ENCODE measurements at places on chromosomes 5 and 9.

DNA sequence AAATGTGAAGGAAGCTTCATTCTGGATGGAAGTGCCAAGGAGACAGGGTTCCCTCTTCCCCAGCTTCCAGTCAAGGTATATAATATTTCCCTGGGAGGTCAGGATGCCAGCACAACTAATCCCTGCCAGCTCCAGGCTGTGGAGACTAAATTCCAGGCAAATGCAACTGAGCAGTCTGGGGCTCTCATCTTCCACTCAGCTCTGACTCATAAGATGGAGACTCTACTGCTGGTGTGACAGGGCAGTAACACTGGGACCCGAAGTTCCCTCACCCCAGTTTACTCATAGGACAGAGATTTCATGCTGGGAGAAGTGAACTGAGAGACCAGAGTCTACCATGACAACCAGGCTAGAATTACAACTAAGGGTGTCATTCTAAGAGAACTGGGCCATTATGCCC, 235.4 kb downstream of the FSTL4 start:
- no peak for DNase-seq

GRCh38 chr9:92206488-92206887, 87.0 kb downstream of the IARS1 start:
- no peak for DNase-seq

GRCh38 chr5:90983148-90983547, 400.0 kb downstream of the ARRDC3 start:
- no peak for DNase-seq

GRCh38 chr9:88388886-88389605, 802 bp downstream of the SPIN1 start:
- DNase-seq: no peak

GRCh38 chr9:93830606-93831005, 124.5 kb downstream of the BARX1 start:
- no peak for DNase-seq

DNA sequence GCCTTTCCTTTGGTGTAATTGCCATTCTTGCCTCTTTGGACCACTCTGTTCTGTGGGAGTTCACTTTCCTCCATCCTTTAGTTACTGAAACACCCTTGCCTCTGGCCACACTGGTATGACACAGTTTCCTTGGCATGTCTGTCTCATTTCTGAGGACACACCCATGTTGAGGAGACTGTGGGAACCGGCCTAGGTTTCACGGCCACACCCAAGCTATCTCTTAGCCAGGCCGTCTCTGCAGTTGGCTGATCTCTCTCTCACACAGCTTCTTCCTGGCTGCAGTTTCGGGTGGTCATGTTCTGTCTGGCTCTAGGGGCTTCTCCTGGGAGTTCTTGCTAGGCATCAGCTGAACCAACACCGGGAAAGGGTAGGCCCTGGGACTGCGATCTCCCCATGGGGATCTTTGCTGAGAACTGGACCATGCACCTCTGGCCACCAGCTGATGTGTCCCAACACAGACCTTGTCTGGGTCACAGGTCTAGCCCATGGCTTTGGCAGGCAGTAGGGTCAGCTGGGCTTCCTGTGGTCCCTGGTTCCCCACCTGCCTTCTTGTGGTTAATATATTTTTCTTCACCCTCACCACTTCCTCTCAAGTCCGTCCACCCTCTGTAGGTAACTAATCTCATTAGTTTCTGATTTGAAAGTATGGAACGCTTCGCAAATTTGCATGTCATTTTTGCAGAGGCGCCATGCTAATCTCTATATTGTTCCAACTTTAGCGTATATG, 24.9 kb downstream of the ARHGEF37 start:
- no peak for DNase-seq

Measured in NCI-H524 (cell line).